ENCODE measurements at places on chromosomes 2 and 18.

DNA sequence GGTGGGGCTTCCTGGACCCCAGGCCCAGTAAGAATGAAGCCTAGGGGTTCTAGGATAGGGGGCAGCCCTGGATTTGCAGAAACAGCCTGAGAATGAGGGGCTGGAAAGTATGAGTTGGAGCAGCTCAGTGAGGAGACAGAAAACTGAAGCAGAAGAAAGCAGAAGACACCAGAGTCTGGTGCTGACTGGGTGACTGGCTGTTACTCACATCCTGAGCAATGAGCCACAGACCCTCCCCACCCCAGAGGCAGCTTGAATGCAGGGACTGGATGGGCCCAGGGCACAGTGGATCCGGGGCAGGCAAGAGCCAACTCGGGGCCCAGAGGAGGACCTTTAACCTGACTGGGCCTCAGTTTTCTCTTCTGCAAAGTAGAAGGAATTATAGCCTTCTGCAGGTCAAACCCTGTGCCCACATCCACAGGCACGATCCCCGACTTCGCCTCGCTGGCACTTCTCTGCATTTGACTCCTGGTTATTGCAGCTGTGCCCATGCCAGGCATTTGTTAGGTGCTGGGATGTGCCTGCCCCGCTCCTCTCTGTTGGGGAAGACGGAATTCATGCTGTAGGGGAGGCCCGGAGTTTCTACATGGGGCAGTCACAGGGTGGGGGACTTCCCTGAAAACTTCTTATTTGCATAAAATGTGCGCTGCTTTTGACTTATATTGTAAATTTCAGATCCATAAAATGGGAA, 8.5 kb downstream of the STEAP3 start:
- DNase-seq = peak; percentile 56

DNA sequence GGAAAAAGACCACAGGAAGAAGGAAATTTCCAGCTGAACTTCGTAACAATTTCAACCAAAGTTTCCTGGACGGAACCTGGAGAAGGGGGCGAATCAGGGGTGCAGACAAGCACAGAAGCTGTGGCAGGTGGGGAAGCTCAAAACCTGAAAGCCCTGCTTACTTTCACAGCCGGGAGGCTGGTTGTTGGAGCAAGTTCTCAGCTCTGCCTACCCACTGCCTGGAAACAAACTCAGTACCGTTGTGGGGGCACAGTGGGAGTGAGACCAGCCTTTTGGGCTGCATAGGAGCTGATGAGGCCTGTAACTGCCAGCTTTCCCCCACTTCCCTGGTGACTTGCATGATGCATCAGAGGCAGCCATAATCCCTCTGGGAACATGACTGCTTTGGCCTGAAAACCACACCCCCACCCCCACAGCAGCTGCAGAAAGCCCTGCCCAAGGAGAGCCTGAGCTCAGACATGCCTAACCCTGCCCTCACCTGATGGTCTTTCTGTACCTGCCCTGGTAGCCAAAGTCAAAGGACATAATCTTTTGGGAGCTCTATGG, 207.0 kb upstream of the VWC2L start:
- no peak for DNase-seq

DNA sequence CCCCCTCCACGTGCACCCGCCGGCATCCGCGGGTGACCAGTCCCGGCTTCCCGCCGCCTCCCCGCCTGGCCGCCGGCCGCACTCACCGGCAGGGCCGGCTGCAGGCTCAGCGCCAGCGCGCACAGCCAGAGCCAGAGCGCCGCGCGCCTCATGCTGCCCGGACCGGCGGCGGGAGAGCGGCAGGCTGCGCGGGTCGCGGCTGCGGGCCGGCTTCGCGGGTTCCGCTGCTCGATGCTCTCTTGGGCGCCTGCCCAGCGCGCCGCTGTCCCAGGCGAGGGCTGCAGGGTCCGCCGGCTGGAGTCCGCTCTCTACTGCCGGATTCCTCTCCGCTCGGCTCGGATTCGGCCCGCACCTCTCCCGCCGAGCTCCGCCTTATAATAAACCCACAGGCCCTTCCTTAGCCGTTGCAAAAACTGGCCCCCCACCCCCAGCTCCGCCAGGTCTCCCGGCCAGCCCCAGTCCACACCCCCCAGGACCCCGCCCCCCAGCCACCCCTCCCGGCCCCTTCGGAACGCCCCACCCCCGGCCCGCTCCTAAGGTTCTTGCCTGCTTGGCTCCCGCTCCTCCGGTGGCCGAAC, at the start of gene SDC1:
Gene SDC1, minus strand, starts transcription at position 415 of the 578 bp plus-strand sequence. Its CDS starts 263 bp downstream, at position 152.
- DNase-seq = peak; percentile 41

GRCh38 chr2:207238831-207239701, 73.3 kb upstream of the KLF7 start:
- peak; percentile 100 for DNase-seq

DNA sequence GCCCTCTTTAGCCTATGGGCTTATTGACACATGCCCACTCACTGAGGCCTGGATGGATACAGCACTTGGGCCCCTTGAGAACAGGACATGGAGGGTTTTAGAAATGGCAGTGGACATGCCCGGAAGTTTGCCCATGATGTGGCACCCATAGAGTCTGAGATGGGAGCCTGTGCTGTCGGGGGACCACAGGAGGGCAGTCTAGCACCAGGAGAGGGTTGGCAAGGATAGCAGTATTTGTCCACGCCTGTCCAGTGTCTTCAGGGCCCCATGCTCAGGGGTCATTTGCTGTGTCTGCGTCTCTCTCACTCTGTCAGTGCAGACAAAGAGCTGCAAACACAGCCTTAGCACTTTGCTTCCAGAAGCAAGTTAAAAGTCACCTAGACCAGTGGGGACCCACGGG, 48.7 kb downstream of the IL1RL2 start:
- no peak for DNase-seq

GRCh38 chr2:1686784-1687105, 57.6 kb downstream of the PXDN start:
- DNase-seq = peak; percentile 97

DNA sequence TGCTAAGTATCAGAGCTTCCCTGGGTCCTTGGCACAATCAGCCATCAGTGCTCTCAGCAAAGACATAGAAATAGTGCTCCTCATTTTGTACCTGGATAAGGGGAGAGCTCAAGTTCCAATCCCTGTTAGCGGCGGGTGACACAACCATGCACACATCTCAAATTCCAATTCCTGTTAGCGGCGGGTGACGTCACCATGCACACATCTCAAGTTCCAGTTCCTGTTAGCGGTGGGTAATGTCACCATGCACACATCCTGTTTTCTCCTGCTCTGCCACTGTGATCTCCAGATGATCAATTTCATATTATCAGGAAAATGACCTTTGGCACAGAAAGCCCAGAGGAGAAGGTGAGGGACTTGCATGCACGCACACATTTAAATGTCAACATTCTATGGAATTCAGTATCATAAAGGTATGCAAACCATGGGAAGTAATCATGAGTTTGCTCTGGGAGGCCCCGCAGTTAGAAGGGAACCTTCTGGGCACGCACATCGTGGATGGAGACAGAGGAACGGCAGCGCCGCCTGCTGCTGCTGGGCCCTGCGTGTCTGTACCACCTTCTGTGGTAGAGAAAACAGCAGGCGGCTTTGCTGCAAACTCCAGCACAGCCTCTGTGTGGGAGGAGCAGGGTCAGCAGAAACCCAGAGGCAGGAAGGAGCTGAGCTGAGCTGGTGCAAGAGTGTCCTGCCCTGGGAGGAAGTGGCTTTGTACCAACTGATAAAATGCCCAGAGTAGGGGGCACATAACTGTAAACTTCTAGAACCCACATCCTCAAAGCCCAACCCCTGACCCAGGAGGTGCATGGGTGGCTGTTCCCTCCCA, 77.8 kb downstream of the MBP start:
- peak; percentile 75 for DNase-seq

DNA sequence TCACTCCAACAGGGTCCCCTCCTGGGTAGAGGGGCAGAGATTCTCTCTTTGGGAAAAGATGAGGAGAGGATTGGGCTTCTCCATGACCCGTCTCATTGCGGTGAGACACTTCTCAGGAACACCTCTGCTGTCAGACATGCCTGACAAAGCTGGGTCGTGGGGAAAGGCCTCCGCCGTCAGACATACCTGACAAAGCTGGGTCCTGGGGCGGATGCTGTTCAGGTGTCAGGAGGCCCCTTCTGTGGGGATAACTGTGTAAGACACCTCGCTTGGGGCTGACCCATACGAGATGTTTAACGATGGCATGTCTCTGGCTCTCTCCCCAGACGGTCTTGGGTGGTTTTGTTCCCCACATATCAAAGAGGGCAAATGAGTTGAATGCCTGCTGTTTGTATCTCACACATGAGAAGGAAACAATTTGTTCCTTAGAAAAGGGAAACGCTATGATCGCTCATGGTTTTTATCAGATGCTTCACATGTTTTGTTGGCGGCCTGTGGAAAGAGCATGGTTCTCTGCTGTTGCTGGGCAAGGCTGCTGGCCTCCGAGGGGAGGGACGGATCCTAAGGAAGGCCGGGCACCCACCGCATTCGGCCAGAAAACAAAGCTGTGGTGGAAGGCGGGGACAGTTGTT, 40.8 kb upstream of the PXDN start:
- DNase-seq = no peak

GRCh38 chr2:10255189-10256030, 47.3 kb upstream of the HPCAL1 start:
- no peak for DNase-seq

Data from astrocyte (in vitro differentiated cells and primary cell).